CD8-positive, alpha-beta memory T cell (primary cell): ENCODE measurements at places on chromosomes 11 and 22. TPM values are rescaled to one million over a fixed set of nuclear protein-coding genes. Genes with fewer than 3 reads are reported as not detected.

DNA sequence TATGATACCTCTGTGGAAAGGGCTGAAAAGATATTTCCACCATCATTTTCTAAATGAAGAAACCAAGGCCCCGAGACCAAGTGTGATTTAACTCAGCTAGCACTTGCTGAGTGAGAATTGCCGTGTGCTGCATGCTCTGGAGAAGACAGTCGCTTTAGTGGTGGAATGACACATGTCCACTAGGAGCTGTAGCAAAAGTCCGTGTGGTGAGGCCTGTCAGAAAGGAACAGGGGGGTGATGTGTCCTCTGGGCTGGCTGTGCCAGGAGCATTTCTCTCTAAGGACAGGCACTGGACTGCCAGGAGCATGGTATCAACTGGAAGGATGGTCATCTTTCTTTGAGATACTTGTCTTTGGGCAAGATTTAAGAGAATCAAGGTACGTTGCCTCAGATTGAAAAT, 72.8 kb downstream of the ATXN10 start:
- H3K36me3 ChIP-seq: peaks cover 24% of the 10 kb centered on the region
- no peaks in the 10 kb centered on the region for H3K4me1 ChIP-seq
- no peak overlapping the region for H3K4me3 ChIP-seq
- no peaks in the 10 kb centered on the region for H3K27me3 ChIP-seq
- H3K27ac ChIP-seq: no peak overlapping the region

DNA sequence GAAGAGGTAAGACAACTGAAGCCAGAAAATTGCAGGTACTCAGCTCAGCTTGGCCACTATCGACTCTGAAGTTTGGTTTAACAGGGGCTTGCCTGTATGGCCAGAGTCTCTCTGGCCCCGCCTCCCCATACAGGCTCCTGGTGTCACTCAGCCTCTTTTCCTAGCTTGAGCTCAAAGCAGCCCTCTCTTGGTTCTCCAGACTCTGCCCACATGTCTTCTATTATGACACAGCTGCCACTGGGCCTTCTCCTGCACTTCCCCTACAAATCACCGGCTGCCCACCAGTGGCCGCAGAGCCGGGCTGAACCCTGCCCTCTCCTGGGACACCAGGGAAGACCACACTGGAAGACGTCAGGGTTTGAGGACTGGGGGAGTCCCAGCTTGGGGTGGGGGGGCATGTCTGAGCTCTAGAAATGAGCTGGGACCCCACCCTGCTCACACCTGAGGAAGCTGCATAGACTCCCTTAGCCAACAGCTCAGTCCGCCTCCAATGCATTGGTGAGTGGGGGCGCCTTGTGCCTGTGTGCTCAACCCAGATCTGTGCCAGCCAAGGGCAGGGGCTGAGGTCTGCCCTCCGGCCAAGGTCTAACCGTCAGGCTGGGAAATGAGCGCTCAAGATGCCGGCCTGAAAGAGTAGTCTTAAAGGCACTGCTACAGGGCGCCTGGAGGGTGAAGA, 94.4 kb upstream of the LMO1 start:
- no peaks in the 10 kb centered on the region for H3K27me3 ChIP-seq
- H3K27ac ChIP-seq: no peak overlapping the region
- H3K4me1 ChIP-seq: no peaks in the 10 kb centered on the region
- no peak for DNase-seq

Gene HDHD5
- total RNA-seq: 38.6 TPM

DNA sequence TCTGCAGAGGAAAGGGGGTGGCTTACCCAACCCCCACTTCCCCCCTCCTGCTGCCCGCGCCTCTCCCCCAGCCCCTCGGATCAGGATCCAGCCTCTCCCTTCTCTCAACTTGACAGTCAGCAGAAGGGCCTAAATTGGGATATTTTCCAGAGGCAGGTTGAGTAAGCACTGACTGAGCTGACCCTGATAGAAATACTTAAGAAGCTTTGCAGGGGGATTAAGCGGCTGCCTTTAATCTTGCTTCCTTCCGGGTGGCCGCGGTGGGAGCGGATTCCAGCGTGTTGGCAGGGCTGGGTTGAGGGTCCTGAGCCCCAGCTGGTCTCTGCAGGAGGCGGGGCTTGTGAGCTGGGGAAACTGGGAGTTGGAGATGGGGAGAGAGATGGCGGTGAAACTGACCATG, 445.2 kb downstream of the NTM start:
- no peak for DNase-seq
- H3K4me3 ChIP-seq: no peak overlapping the region
- no peaks in the 10 kb centered on the region for H3K36me3 ChIP-seq
- no peaks in the 10 kb centered on the region for H3K27me3 ChIP-seq
- no peak overlapping the region for H3K27ac ChIP-seq

DNA sequence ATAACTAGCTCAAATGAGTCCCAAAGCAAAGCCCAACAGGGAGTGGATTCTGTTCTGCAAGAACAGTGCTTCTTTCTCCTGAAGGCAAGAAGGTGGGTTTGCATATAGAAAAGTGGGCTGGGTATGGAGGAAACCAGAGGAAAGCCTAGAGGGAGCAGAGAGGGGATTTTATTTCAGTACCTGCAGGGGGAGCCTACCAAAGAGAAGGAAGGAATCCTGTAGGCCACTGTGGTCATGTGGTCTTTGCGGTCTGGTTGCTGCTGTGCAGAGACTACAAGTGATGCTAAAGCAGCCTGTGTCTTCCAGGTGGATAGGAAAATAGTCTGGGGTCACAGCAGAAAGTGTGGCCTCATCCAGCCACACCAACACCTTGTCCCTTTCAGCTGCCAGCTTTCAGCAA, 33.2 kb upstream of the ZBTB16 start:
- no peak overlapping the region for H3K27ac ChIP-seq
- H3K27me3 ChIP-seq: no peaks in the 10 kb centered on the region
- no peak overlapping the region for H3K4me3 ChIP-seq
- H3K36me3 ChIP-seq: no peaks in the 10 kb centered on the region

DNA sequence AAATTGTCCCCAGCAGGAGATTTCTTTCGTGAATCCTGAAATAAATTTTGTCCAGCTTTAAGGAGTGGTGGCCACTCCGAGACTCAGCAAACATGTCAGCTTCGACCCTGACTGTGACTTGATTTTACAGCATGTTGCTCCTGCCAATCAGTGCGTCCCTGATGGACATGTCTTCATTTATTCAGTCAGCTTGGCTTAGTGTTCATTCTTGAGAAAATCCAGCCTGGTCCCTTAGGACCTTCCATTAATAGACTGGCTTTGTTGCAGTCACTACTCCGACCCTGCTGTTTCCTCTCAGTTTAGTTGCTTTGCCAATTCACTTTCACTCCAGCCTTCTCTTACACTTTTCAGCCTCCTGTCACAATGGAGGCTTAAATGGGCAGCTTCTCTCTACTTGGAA, 30.5 kb downstream of the TMPRSS5 start:
- no peak overlapping the region for H3K4me3 ChIP-seq
- DNase-seq: no peak
- H3K36me3 ChIP-seq: no peaks in the 10 kb centered on the region
- H3K27ac ChIP-seq: no peak overlapping the region
- no peaks in the 10 kb centered on the region for H3K4me1 ChIP-seq
- H3K27me3 ChIP-seq: no peaks in the 10 kb centered on the region

GRCh38 chr11:61004180-61004611, 32.7 kb downstream of the CD6 start:
- H3K36me3 ChIP-seq: peaks cover 12% of the 10 kb centered on the region
- DNase-seq: no peak
- peaks cover 60% of the 10 kb centered on the region for H3K4me1 ChIP-seq
- no peaks in the 10 kb centered on the region for H3K27me3 ChIP-seq
- H3K4me3 ChIP-seq: peak overlapping the region; percentile 32
